Spinal cord (tissue), 10 donors: ENCODE measurements at places on chromosomes 6 and 20.
A peak's percentile ranks its signal among the peaks of the same experiment; 100 is the strongest.

DNA sequence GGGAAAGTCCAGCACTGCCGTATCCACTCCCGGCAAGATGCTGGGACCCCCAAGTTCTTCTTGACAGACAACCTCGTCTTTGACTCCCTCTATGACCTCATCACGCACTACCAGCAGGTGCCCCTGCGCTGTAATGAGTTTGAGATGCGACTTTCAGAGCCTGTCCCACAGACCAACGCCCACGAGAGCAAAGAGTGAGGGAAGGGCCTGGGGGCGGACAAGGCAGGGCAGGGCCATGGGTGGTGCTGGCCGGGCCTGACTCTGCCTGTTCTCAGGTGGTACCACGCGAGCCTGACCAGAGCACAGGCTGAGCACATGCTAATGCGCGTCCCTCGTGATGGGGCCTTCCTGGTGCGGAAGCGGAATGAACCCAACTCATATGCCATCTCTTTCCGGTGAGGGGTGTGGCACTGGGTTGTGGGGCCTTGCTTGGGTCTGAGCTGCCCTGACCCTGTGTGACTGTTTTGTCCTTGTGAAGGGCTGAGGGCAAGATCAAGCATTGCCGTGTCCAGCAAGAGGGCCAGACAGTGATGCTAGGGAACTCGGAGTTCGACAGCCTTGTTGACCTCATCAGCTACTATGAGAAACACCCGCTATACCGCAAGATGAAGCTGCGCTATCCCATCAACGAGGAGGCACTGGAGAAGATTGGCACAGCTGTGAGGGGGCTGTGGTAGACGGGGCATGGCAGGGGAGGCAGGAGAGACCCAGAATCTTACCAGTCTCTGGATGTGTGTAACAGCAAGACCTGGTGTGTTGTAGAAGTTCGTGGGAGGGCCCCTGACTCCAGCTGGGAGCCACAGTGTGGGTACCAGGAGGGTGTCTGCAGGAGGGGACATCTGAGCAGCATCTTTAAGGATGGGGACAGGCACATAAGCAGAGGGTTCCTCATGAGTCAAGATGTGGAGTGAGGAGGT is 29.1 kb downstream of the PLCG1 start:
- no peak for DNase-seq

DNA sequence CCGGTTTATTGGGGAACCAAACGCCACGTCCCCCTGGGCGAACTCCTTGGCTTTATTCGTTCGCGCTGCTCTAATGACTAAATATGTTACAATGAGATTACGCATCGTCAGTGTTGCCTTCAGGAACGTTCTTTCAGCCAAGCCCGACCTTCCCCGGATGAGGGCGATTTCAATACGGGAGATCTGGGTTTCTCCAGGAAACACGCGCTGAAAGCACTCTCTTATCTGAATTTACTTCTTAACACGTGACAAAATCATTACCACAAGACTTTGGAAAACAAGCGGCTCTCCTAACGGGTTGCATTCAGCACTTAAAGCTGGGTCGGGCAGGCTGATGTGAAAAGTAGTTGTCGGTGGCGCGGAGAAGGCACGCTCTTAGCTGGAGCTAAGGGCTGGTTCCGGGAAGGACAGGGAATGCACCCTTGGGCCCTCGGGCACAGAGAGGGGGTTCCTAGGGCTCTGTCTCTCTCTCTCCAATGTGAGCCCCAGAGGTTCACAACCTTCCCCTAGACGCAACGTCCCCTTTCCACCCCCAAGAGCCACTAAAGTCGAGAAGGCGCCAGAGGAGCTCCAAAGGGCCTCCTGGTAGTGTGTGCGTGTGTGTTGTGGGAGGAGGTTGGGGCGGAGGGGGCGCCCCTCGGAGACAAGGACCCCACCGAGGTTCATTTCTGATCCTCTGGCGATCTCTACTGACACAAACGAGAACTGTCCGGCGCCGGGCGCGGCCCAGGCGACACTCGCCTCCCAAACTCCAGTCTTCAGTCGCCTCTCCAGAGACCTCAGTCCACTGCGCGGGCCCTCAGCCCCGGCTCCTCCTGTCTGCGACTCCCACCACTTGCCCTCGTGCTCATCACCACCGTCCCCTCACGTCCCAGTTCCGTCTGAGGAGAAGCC is 7.1 kb upstream of the NKX2-2 start:
- DNase-seq, result peak; percentile 54

DNA sequence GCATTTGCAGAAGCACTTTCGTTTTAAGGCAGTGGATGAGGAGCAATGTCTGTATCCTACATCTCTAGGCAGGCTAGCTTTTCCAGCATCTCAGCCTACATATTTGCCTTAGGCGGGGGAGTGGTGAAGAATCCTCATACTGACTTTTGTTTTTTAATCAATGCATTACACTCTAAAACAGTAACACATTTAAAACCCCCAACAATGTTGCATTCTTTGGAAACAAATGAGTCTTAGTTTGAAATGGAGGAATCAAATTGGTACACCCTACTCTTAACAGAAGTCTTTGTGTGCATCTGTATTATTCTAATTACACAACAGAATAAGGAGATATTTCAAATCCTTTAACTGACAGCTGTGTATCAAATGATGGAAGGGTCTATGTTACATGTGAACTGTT is 9.0 kb downstream of the NKAIN2 start:
- DNase-seq, result no peak

GRCh38 chr20:61966492-61967244 is 99.0 kb downstream of the TAF4 start:
- DNase-seq, result no peak

DNA sequence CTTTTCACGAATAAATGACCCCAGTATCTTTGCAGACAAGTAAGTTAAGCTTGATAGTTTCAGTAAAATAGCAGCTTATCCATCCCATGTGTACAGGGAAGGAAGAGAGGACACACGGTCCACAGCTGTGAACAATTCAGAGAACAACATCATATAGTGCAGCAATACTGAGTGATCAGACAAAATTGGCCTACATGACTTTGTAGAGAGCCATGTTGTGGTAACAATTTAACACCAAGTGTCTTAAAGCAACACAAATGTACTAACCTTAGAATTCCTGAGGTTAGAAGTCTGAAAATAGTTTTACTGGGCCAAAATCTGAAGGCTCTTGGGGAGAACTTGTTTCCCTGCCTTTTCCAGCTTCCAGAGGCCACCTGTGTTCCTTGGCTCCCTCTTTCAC is 12.5 kb downstream of the FAM184A start:
- DNase-seq, result no peak

GRCh38 chr6:140027219-140027618 is 652.8 kb upstream of the CITED2 start:
- DNase-seq, result no peak

- DNase-seq, result peak; percentile 82
These were observed 113.0 kb downstream of the SYCP2 start for GRCh38 chr20:59820204-59821041.

- no peak for DNase-seq
These were observed 109.8 kb upstream of the TMEM170B start for GRCh38 chr6:11427723-11428245.

DNA sequence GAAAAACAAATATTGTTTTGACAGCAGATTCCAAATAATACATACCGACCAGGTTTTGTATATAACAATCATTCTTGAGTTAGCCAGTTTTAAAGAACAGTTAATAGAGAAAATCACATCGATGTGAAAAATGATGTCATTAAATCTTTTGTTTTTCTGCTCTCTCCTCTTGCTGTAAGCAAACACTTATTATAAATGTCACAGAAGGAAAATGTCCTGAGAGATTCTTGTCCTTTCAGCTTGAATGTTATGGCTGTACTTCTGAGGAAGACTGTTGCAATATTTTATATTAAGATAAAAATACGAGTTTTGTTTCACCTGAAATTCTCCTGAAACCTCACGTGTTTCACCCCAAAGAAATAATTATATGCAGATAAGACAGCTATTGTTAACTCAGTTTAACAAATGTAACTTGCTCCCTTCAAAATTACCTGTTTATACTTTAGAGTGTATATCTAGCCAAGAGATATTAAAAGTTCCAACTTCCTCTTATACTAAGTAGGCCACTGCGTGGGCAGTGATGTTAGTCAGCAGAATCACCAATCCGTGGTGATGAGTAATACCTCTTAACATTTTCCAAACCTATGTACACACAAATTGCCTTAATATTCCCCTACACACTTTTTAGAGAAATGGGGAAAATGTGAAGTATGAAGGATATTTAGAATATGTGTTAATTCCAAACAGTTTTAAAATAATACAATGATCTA is 1111.4 kb upstream of the CITED2 start:
- DNase-seq, result peak; percentile 14

GRCh38 chr20:37238935-37239451 is 22.6 kb downstream of the GHRH start:
- DNase-seq, result peak; percentile 95

DNA sequence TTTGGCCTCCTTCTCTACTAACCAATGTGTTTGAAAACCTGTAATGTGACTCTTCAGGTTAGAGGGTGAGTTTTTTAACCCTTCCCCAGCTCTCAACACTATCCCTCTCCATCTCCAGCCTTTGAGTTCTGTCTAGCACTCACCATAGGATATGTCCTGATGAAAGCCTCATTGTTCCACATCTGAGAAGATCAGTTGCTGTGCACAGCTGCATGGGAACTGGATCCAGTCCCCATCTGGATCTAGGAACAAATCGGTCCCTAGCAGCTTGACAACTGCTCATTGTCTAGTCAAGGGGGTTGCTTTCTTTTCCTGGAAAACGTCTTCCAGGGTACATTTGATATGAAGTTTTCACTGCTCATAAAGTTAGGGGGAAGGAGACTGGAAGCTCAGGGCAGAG is 45.4 kb upstream of the AGPAT4 start:
- no peak for DNase-seq

GRCh38 chr6:140441256-140441655 is 1066.8 kb upstream of the CITED2 start:
- DNase-seq, result no peak

- no peak for DNase-seq
These were observed 5.3 kb downstream of the PGC start for GRCh38 chr6:41741625-41742490.

GRCh38 chr20:50607436-50607835 is 83.9 kb downstream of the RIPOR3 start:
- no peak for DNase-seq

- no peak for DNase-seq
These were observed 109.3 kb downstream of the RNF144B start for GRCh38 chr6:18496462-18496861.

DNA sequence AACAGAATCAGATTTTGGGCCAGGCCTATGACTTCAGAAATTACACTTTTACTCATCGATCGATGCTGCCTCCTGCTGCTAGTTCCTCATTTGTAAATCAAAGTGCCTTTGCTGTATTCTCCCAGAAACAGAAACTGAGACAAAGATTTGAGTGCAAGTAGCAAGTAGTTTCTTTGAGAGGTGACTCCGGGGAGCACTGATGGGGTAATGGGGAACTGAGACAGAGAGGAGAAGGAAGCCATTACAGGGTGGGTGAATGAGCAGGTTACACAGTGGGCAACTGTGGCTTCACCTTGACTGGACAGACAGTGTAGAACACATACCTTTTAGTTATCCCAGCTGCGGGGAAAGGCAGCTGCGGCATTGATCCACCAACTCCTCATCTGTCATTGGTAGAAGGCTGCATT is 9.7 kb upstream of the CD40 start:
- no peak for DNase-seq

- no peak for DNase-seq
These were observed 672 bp downstream of the SIRPA start for GRCh38 chr20:1895674-1896483.

DNA sequence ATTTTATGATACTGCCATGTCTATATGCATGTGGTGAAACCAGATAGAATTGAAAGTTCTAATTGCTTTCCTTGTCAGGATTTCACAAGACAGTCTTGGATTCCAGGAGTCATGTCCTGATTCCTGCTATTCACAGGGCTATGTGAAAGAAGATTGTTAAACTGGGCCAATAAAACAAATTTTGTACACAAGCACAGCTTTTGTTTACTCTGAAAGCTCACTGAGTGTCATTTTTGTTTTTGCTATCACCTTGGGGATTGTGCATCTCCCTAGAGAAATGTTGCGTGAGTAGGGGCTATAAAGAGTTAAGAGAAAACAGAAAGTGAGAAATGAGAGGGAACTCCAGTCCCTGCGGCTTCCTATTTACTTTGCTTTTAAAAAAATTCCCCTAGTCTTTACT is 627.5 kb downstream of the PKHD1 start:
- no peak for DNase-seq

DNA sequence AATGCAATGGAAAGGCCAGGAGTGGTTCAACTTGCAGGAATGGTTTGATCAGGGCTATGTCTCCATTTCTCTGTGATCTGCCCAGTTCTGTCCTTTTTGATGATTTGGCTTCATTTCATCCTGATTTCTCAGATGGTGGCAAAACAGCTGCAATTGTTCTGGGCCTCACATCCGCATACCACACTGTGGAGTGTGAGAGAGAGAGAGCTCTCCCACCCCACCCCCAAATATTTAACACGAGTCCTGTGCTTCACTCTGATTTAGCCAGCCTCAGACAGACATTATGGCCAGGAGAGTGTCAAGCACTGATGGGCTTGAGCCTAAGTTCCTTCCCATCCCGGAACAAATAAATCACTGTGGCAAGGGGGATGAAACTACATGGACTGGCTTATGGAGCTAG is 284.6 kb downstream of the CDC5L start:
- DNase-seq, result no peak

GRCh38 chr20:51541189-51542032 is 1.1 kb downstream of the NFATC2 start:
- peak; percentile 86 for DNase-seq

DNA sequence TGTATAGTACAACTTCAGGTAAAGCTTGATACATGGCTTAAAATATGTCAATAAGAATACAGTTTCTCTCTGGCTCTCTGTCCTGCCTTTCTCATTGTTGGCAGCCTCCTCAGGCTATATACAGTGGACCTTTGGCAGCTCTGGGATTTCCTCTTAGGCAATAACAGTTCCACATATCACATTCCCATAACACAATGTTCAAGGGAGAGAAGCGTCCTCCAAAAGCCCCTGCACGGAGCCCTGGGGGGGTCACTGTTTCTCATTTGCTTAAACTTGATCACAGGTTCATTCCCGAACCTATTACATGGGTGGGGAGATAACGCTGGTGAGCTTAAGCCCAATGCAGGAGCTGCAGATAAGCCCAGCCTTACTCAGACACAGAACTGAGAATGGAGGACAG is 4.4 kb upstream of the FLRT3 start:
- DNase-seq, result no peak

DNA sequence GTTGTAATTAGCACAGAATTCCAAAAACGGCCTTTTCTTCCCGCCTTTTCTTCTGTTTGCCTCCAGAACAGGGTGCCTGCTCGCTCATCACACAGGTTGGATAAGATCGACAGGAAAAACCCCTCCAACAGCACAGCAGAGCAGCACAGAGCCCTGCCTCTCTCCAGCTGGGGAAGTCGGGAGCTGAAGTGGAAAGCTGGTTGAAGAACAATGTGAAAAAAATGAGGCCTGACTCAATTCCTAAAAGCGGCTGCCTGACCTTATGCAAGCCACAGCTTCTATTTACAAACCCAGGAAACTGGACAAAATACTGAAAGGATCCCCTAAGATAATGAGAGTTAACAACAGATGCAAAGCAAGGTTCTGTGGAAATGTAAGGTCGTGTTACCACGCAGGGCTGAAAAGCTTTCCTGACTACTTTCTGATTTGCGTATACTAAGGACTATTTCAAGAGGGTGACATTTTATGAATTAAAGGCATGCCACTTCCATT is 116.9 kb downstream of the TTLL2 start:
- peak; percentile 71 for DNase-seq

- no peak for DNase-seq
These were observed 25.1 kb downstream of the FKBP1C start for GRCh38 chr6:63236398-63236817.
